ENCODE measurements at places on chromosomes 7 and 10. TPM values are rescaled to one million over a fixed set of nuclear protein-coding genes. Genes with fewer than 3 reads are reported as not detected.

Gene SPDYE2B
- polyA plus RNA-seq, result not detected

Gene PNLIPRP2
- polyA plus RNA-seq, result not detected

Gene SFRP5
- polyA plus RNA-seq, result not detected

Gene MYL10
- not detected for polyA plus RNA-seq

Gene CTTNBP2
- not detected for polyA plus RNA-seq

Gene LRRC18
- not detected for polyA plus RNA-seq

Gene ATAD1
- polyA plus RNA-seq, result 42.1 TPM

Gene CPVL
- 4.3 TPM for polyA plus RNA-seq

Gene GPC2
- polyA plus RNA-seq, result not detected

Gene GUSB
- polyA plus RNA-seq, result 77.3 TPM

Gene NRCAM
- not detected for polyA plus RNA-seq

Gene CRYGN
- polyA plus RNA-seq, result not detected

Gene CCL26
- not detected for polyA plus RNA-seq

Gene PNLIPRP1
- polyA plus RNA-seq, result not detected

Gene GNAT3
- not detected for polyA plus RNA-seq

Gene TDRD1
- polyA plus RNA-seq, result not detected

Gene PLCE1
- 0.08 TPM for polyA plus RNA-seq

- peaks cover 7% of the 10 kb centered on the region for H3K27me3 ChIP-seq
- no peak for DNase-seq
- H3K4me1 ChIP-seq, result no peaks in the 10 kb centered on the region
- H3K36me3 ChIP-seq, result no peaks in the 10 kb centered on the region
- no peak within 1 kb of the TSS for H3K27ac ChIP-seq
These were observed at the start of gene SLC29A4 for GRCh38 chr7:5282543-5283316. Gene SLC29A4, plus strand, starts transcription at chr7:5282943. Its CDS starts 4,874 bp downstream, at chr7:5287817.

DNA sequence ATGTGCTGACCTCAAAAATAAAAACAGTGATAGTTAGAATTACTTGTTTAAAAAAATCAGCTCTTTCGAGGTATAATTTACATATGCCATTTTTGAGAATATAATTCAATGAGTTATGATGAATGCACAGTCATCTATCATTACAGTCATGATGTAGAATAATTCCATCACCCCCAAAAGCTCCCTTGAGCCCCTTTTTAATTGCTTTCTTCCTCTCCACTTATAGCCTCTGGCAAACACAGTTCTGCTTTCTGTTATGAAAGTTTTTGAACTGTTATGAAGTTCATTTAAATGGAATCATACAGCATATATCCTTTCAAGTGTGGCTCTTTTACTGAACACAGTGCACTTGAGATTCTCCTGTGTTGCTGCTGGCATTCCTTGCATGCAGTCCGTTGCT lies 41.4 kb downstream of the PRTFDC1 start:
- no peak overlapping the region for H3K27ac ChIP-seq
- H3K4me3 ChIP-seq, result no peak overlapping the region
- no peak for DNase-seq

DNA sequence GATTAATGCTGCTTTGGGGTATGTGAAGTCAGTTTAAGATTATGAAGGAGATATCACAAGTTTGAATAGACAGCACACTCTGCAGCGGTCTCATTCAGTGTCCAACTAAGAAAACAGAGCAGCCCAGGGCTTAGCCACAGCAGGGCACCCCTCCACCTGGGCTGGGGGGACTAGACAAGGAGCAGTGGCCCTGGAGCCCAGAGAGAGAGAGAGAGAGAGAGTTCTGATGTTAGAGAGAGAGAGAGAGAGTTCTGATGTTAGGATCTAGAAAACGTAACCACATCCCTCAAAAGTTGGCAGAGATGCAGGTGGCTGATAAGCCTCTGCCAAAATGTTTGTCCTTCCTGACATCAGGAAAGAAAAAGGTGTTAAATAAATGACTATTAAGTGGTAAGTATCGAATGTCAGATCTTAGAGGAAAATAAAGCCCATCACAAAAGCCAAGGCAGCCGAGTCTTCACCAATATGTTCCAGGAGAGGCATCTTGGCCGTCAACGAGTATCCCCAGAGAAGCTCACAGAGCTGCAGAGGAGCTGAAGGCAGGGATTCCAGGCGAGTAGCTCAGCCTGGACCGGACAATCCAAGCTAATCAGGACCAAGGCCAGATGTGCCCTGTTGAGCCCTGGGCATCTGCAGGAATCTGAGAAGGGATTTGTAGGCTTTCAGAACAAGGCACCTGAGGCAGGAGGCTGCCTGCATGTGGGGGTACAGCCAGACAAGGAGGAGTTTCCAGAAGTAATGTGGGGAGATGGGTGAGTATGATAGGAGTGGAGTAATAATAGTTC lies 150.1 kb upstream of the TCF7L2 start:
- H3K27me3 ChIP-seq, result no peaks in the 10 kb centered on the region
- H3K4me3 ChIP-seq, result no peak overlapping the region
- H3K36me3 ChIP-seq, result peaks cover 3% of the 10 kb centered on the region
- no peak for DNase-seq

DNA sequence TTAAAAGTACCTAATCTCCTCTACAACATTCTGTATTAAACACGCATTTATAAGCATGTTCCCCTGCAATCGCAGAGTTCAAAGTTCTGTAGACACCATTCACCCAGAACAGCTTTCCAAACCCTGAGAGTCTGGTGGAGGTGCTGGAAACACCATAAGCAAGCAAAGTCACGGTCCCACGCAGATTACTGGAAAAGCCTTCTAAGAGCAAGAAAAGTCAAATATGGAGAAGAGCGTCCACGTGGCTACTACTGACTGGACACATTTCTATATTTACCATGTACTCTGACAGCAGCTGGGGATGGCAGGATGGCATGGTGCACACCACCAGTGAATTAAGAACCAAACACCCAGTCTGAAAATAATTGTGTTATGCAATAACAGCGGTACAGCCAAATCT lies 97.7 kb downstream of the PARD3 start:
- no peaks in the 10 kb centered on the region for H3K36me3 ChIP-seq
- no peaks in the 10 kb centered on the region for H3K4me1 ChIP-seq
- no peak overlapping the region for H3K4me3 ChIP-seq
- H3K27me3 ChIP-seq, result peaks cover 6% of the 10 kb centered on the region
- H3K27ac ChIP-seq, result no peak overlapping the region
- DNase-seq, result no peak

DNA sequence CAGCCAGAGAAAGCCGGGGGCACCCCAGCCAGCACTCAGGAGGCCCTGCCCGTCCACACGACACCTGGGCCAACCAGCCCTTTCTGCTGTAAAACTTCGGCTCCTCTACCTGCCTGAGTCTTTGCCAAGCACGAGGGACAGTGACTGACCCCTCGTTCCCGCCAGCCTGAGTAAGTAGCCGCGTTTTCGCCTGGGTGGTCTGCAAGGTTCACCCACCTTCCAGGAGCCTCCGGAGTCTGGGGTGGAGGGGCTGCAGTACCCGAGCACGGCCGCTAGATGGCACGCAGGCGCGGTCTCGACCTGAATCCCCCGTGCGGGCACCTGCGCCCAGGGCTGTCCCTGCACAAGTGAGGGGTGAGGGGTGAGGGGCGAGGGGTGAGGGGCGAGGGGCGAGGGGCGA lies 192.7 kb downstream of the PTPRN2 start:
- no peaks in the 10 kb centered on the region for H3K36me3 ChIP-seq
- peaks cover 4% of the 10 kb centered on the region for H3K27me3 ChIP-seq
- H3K4me3 ChIP-seq, result no peak overlapping the region
- H3K27ac ChIP-seq, result no peak overlapping the region
- no peak for DNase-seq

GRCh38 chr7:27025270-27025669 lies 70.5 kb downstream of the HOXA1 start:
- peaks cover 3% of the 10 kb centered on the region for H3K27me3 ChIP-seq
- DNase-seq, result no peak
- no peak overlapping the region for H3K4me3 ChIP-seq
- H3K4me1 ChIP-seq, result no peaks in the 10 kb centered on the region

- no peak overlapping the region for H3K27ac ChIP-seq
- H3K36me3 ChIP-seq, result no peaks in the 10 kb centered on the region
- no peaks in the 10 kb centered on the region for H3K4me1 ChIP-seq
- no peak overlapping the region for H3K4me3 ChIP-seq
- H3K27me3 ChIP-seq, result peaks cover 12% of the 10 kb centered on the region
These were observed 72.1 kb downstream of the ARMC3 start for GRCh38 chr10:22999942-23000341.

DNA sequence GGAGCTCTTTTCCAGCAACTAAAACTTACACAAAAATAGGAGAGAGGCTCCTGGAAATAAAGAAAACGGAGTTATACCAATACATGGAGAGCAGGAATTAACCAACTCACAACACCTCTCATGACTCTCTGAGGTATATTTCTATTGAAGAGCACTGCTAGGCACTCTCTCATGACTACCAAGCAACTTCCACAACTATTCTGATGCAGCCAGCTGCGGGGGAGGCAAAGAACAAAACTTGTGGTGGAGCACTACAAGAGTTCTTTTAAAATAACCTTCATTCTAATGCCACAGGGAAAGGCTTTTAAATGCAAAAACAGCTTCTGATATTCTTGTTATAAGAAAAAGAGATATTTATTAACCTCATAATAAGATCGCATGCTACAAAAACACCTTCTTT lies 140.7 kb downstream of the SLC25A13 start:
- H3K4me3 ChIP-seq, result no peak overlapping the region
- no peaks in the 10 kb centered on the region for H3K4me1 ChIP-seq
- DNase-seq, result no peak

DNA sequence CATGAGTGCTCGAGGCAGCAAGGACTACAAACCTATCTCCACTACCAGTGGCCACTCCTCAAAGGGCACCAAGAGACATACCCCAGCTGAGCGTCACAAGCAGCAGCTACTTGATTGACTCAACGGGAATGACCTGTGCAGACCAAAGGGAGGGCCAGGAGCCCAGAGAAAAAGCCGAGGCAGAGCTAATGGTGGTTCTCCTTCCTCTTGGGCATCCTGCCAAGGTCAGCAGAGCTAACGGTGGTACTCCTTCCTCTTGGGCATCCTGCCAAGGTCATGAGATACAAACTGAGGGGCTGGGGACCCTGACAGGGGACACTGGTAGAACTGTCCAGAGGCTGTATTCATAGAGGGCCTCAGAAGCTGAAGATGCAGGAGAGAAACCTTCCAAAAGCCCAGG lies 60.4 kb downstream of the FAM53B start:
- peaks cover 16% of the 10 kb centered on the region for H3K36me3 ChIP-seq
- peaks cover 96% of the 10 kb centered on the region for H3K4me1 ChIP-seq
- peaks cover 43% of the 10 kb centered on the region for H3K27me3 ChIP-seq
- DNase-seq, result no peak
- H3K4me3 ChIP-seq, result peak overlapping the region; percentile 83

DNA sequence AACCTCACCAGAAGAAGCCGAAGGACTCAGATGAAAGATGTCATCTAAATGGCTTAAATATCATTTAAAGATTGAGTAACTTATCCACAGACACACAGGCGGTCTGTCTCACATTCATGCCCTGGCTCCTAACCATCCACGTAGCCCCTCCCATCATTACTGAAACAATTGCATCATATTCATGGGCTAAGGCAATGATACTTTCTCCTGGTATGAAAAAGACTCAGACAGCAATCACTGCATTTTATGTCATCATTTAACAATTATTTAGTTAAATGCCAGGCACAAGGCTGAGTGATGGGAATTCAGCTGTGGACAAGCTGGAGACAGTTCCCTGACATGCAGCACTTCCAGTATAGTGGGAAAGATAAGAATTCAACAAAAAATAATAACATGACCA lies 11.2 kb upstream of the TECTB start:
- no peak overlapping the region for H3K27ac ChIP-seq
- H3K4me3 ChIP-seq, result no peak overlapping the region
- no peak for DNase-seq
- H3K36me3 ChIP-seq, result no peaks in the 10 kb centered on the region
- peaks cover 1% of the 10 kb centered on the region for H3K27me3 ChIP-seq

DNA sequence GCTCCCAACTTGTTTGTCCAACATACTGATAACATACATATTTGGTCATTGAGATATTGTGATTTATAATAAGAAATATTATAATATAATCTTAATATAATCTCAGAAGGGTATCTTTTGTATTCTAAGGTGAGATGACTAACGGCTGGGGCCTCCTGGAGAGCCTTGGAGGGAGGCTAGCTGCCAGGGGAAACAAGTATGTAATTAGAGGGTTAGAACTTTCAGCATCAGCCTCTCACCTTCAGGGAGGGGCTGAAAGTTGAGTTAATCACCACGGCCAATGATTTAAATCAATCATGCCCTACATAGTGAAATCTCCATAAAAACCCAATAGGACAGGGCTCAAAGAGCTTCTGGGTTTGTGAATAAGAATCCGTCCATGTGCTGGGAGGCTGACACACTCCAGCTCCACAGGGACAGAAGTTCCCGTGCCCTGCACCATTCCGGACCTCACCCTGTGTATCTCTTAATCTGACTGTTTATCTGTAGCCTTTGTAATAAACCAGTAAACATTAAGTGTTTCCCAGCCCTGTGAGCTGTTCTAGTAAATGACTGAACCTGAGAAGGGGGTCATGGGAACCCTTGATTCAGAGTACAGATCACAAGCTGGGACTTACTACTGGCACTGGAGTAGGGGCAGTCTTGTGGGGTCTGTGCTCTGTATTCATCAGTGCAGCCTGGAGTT lies 86.3 kb upstream of the STEAP1B start:
- DNase-seq, result no peak
- H3K36me3 ChIP-seq, result no peaks in the 10 kb centered on the region
- H3K4me1 ChIP-seq, result peaks cover 13% of the 10 kb centered on the region
- no peak overlapping the region for H3K27ac ChIP-seq

- H3K36me3 ChIP-seq, result no peaks in the 10 kb centered on the region
- H3K27ac ChIP-seq, result no peak overlapping the region
- no peak overlapping the region for H3K4me3 ChIP-seq
- H3K4me1 ChIP-seq, result no peaks in the 10 kb centered on the region
- DNase-seq, result no peak
These were observed 415.0 kb upstream of the NPVF start for GRCh38 chr7:25643286-25643685.

All from immature natural killer cell (primary cell).